ENCODE measurements at places on chromosomes 6 and 20. TPM values are rescaled to one million over a fixed set of nuclear protein-coding genes. Genes with fewer than 3 reads are reported as not detected.

DNA sequence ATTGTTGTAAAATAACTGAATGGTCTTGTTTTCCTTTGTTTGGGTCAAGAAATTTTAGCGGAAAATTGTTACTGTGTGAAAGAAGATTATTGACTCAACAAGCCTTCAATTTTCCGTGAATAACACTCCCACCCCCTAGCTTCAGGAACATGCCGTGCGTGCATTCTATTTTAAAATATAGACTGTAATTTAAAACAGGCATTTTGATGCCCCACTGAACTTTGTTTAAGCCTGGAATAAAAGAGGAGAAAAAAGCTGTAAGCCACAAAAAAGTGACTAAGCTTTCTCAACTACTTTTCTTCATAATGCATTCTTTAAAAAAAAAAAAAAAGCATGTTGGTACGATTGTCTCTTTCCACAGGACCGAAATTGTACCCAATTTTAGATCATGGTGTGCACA, 166.0 kb downstream of the ARID1B start:
- no peak for DNase-seq

OLIG3 gene
- not detected for total RNA-seq

GRCh38 chr6:35370785-35371493, 28.6 kb downstream of the PPARD start:
- DNase-seq = no peak

DNA sequence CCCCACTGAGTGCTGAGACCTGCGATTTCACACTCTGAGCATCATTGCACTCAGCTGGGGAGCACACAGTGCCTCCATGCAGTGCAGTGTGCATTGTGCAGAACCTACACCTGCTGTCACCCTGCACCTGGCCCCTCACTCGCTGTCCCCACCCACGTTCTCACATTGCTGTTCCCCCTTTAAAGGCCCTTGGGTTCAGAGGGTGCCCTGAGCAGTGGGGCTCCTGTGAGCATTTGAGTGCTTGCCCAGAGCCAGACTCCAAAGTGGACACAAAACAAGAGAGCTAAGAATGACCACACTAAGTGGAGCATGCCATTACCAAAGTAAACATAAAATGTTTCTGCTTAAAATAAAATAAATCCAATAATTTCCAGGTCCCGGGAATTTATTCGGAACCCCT, 131.0 kb upstream of the CST7 start:
- DNase-seq = no peak

DNA sequence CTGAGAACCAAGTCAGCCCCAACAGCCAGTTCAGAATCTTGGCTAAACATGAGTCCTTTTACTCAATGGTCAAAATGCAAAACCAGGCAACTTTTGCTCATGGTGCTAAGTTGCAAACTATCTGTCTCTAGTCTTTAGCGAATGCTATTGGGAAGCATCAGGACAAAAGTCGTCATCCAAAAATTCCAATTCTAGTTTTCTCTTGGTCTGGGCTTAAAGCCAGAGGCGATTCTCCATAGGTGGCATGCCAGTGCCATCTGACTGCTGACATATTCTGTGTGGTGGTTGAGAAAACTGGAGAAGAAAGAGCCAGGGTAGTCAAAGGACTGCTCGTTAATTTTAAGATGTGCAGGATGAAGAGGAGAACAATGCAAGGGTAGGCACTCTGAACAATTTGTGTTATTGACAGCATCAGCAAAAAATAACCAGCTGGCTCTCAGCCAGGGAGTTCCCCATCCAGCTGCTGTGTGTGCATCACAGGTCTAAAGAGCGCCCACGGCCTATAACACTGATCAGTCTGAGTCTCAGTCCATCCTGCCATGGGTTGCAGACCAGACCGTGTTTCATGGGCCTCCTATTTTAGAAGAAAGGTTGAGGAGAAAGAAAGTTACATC, 313.6 kb downstream of the ALDH8A1 start:
- DNase-seq = no peak

- no peak for DNase-seq
These were observed 23.5 kb downstream of the FITM2 start for GRCh38 chr20:44287272-44288097.
